SJCRH30 (cell line): ENCODE measurements at places on chromosomes 11 and 22. TPM values are rescaled to one million over a fixed set of nuclear protein-coding genes. Genes with fewer than 3 reads are reported as not detected.
A peak's percentile ranks its signal among the peaks of the same experiment; 100 is the strongest.

DNA sequence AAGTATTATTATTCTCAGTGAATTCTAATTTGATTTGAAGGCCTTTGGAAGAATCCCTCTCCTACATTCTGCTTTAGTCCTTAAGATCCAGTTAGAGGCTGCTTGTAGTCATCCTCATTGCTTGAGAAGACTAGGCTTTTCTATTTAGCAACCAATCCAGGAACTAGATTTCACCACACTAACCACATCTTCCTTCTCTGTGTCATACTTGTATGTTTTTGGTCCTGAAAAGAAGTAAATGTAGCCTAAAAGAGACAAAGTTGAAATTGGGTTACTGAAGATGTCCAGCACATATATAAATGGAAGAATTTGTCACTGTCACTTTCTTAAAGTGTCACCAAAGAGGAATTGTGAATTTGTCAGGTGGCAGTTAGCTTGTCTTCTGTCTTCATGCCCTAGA, 46.6 kb upstream of the MMP7 start:
- DNase-seq: no peak

- no peak for DNase-seq
These were observed 10.8 kb downstream of the ALDH3B2 start for GRCh38 chr11:67663532-67664212.

GRCh38 chr22:42863349-42863961, 6.4 kb upstream of the ARFGAP3 start:
- peak; percentile 51 for DNase-seq

RCOR2 gene
- 17.2 and 17.9 TPM in 2 replicates for total RNA-seq

GRCh38 chr11:90223248-90223585, 368 bp upstream of the CHORDC1 start:
- no peak for DNase-seq

GRCh38 chr11:46918083-46918787, at the start of gene LRP4:
LRP4 (minus strand) TSS chr11:46918550; CDS start chr11:46918379, 171 bp downstream.
- DNase-seq: peak; percentile 62

DNA sequence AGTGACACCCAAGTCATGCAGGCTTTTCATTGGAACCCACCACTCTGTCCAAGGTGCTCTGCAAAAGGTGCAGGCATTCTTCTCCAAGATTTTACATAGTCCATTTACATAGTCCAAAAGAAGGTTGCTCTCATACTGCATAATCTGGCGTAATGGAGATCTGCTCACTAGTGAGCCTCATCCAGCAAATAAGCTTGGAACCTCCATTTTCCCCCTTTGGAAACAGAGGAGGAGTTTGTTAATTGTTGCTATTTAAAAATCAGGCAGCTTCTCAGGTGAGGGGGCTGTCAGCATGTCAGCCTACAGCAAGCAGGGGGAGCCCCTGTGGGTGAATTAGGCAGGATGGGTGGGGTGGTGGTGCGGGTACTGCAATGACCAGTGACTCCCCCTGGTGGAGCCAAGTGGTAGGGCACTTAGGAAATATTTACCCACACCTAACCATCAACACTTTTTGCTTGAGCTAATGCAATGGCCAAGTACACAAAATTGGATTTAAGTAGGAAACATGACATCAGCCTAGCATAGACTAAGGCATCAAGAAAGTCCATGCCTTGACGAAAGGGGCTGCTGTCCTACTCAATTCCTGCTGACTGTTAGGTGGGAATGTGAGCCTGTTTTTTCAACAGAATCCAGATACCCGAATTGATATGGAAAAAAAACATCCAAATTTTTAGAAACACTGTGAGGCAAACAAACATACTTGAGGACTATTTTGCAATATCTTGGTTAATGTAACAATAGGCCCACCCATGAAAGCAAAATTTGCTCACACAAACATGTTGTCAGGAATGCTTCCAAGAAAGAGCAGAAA, 64.5 kb downstream of the AMBRA1 start:
- peak; percentile 81 for DNase-seq

- no peak for DNase-seq
These were observed 24.5 kb upstream of the SERPIND1 start for GRCh38 chr22:20749453-20749852.
